ENCODE measurements at places on chromosomes 16 and 17. TPM values are rescaled to one million over a fixed set of nuclear protein-coding genes. Genes with fewer than 3 reads are reported as not detected.

DNA sequence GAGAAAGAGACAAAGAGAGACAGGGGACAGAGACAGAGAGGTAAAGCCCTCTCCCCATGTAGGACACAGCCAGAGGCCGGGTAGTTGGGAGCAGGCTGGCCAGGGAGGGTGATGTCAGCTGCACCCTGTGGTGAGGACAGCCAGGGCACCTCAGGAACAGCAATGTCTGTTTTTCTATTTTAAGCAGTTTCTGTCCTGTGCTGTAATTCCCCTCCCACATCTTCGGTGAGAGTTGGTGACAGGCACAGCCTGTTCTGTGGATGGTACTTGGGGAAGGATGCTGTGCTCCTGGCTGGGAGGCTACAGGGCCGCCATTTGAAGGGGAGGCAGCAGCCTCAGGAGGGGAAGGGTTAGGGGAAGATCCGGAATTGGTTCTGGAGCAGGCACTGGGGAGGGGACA is 163.5 kb downstream of the SDK2 start:
- no peak for DNase-seq

- DNase-seq: peak; percentile 70
Measured at GRCh38 chr17:78903101-78903779, at the start of gene CEP295NL. CEP295NL (minus strand) TSS chr17:78903201; CDS start chr17:78901828, 1,373 bp downstream.

DNA sequence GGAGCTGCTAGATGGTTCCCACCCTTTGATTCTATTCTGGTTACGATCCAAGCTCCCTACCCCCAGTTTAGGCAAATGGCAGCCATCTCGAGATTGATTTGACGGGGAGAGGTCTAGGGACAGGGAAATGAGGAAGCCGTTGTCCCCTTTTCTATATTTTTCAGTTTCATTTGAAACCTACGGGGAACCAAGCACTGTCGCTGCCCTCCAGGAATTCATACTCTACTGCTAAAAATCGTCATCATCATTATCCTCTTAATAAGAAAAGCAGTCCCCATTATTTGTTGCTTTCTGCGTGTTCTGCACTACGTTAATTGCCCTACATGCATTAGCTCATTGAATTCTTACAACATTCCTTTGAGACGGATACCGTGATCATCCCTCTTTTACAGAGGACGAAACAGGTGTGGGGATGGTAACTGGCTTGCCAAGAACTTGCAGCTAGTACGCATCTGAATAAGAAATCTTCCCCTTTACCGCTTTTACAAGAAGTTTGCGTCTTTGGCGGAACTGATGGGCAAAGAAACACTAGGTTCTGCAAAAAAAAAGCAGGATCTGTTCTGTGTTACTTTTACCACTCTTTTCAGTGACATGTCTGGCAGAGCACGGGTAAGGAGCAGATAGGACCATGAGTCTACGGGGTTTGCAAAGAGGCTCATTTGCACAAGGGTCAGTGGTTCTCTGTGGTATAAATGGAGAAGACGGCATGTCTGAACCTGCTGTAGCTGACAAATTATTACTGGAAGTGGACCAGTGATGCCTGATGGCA is 1.1 kb downstream of the CCP110 start:
- peak; percentile 36 for DNase-seq

The SOX8 gene
- 2.7 TPM for polyA plus RNA-seq

DNA sequence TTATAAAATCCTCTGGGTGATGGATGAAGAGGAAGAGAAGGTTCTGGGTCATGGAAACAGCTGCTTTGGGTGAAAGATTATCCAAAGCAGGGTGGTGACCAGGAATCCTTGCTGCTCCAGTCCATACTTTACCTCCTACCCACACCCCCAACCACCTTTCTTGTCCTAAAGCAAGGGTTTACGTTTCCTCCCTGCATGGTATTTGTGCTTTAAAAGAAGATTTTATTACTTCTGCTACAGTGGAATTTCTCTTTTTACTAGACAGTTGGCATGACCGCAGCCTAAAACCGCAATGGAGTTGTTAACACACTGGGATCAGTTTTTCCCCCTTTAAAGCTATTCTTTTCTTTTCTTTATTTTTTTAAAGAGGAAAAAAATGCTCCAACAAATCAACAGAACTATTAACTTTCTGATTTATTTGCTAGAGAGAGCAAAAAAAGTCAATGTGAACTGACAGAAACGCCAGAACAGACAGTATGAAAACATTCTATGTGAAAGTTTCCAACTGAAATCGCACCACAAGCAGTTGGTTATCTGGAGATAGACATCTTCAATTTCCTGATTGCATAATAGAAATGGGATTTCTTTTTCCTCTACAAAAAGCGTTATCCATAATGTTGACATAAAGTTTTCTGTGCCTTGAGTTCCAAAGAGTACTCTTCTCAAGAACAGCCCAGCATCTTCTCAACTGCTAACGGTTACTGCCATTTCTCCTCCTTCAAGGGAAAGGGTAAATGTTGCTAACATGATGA is 236.0 kb downstream of the IRX3 start:
- no peak for DNase-seq

GRCh38 chr17:50337956-50338355 is 8.0 kb upstream of the XYLT2 start:
- DNase-seq: no peak

Measured in left renal cortex interstitium (tissue), 4 donors.